ENCODE measurements at places on chromosomes 16 and 17.

DNA sequence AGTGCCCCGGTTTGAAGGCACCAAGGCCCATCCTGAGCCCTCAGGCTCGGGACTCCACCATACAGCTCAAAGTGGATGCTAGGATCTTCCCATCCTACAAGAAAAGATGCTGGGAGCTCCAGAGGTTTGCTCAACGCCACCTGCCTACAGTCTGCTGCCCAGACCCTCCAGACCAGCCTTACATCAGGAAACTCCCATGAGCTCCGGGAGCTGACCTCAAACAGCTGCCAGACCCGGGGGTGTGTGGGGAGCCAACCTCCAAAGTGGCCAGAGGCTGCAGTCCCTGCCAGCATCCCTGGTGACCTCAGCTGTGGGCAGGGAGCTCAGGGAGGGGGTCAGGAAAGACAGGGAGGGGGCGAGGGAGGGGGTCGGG, 43.8 kb downstream of the C16orf82 start:
- DNase-seq = no peak

- DNase-seq = no peak
These were observed 268.3 kb downstream of the ABCC12 start for GRCh38 chr16:47887496-47887895.

DNA sequence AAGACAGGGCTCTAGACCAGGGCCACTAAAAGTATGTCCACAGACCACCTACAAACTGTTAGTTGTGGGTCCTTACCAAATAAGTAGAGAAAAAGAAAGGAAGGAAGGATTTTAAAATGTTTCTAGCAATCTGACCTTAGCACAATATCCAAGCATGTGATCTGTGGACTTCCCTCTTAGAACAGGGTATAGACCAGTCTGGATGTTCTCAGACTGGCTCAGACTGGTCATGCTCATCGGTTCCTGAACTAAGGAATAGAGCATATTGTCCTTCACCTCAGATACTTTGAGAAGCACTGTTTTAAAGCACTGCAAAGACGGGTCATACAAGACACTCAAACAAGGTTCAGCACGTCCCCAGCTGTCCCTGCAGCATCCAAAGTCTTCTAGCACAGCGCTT, 25.8 kb downstream of the CUEDC1 start:
- no peak for DNase-seq

DNA sequence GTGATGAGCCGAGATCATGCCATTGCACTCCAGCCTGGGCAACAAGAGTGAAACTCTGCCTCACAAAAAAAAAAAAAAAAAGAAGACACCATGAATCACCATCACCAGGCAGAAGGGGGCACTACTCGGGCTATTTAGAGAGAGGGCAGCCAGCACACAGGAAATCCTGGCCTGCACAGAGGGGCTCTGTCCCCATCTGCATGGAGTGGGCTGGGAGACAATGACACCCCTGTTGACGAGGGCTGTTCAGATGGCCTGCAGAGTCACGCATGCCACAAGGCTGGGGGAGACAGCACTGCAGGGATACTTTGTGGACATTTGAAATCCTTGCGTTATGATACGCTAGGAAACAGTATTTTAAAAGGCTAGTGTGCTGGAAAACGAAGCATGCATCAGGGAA, 48.3 kb downstream of the CUEDC1 start:
- DNase-seq = no peak

DNA sequence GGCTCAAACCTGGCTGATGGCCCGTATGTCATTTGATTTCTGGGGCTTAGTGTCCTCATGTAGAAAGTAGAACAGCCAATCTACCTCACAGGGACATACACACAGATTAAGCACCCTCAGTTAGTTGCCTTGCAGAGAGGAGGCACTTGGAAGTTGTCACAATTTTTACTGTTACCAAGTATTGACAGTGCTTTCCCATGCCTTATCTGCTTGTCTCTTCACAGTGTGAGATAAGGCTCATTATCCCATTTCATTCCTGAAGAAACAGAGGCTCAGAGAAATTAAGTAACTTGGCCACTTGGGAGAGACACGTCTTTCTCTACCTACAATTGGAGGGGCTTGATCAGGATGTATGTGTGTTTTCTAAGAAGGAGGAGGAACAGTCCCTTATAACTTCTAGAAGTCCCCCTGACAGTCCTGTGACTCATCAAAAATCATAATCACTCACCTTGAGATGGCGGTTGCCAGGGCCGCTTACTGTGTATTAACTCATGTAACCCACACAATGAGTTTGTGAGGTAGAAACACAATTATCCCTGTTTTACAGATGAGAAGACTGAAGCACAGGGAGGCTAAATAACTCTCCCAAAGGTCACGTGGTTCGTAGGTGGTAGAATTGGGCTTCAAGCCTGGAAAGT, 56.9 kb upstream of the LHX1 start:
- DNase-seq = no peak

DNA sequence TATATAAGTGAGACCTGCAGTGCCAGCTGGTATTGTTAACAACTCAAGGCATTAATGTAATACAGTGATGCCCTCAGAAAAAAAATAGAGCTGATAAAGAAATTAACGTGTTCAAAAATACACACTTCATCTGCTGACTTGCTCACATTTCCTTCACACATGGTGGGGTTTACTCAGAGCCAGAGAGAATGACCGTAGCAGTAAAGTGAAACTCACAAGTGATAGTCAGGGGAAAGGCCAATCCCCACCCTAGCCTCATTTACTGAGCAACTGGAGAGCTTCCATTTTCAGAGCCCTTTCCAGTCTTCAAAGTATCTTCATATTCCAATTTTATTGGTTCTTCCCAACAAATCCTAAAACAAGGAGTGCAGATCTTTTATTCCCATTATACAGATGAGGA, 74.0 kb upstream of the HLF start:
- no peak for DNase-seq

DNA sequence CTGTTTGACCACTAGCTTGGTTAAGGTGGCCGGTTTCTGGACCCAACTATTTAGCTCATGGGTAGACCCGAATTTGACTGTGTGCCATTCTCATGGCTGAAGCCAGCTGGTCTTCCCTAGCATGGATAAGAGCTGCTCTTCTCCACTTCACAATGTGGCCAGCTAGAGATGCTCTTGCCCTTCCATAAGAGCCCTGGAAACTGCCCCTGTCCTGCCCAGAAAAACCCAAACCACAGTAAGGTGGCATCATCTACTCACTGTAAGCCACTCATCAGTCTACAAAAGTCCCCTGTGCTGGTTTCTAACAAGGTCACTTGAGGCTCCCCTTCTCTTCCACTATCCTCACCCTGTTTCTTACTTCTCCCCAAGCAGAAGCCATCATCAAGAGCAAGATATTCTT, 165.1 kb downstream of the HS3ST2 start:
- DNase-seq = no peak

- DNase-seq = no peak
These were observed 87.6 kb downstream of the USP31 start for GRCh38 chr16:23061669-23062068.

DNA sequence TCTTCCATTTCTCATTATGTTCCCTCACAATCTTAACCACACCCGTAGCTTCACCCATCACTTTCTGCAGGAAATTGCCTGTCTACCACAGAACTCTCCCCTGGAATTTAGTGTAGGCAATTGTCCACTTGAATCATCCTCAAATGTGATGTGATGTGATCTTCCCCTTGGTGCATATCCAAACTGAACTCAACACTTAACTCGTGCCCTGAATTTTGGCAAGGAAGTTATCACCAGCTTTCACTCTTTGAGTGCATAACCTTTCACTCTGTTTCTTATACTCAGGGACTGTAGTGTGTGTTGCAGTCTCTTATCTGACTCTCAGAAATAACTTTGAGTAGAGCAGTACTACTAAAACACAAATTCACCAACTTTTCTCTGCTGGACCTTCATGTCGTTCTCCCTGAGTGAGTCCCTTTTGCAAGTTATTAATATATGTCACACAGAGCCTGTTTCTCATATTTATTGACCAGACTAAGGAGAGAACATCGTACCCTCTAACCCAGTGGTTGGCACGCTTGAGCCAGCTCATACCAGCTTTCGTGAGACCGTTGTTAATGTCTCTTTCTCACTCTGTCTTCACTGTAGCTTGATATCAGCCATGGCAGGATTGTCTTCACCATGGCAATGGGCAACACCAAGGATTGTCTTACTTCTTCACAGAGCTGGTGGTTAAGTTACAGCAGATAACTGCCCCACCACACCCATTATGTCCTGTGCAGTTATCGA, 558.9 kb upstream of the HSBP1 start:
- DNase-seq = no peak

- no peak for DNase-seq
These were observed 176.8 kb downstream of the CCDC182 start for GRCh38 chr17:57568340-57568739.

DNA sequence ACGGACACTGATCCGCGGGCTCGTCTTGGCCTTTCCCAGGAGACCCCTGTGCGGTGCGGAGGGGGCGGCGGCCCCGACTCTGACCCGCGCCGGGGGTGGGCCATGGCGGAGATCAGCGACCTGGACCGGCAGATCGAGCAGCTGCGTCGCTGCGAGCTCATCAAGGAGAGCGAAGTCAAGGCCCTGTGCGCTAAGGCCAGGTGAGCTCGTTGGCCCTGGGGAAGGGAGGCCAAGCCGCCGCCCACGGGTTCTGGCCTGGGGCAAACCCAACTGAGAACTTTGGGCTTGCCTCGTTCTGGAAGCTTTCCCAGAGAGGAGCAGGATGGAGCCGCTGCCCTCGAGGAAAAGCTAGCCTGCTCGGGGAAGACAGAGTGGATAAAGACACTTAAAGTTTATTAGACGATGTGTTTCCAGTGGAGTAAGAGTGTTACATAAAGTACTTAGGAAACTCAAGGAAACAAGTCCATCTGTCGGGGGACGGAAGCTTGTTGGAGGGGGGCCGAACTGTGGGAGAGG, 540 bp downstream of the PPP4C start:
- DNase-seq = no peak
